ENCODE measurements at places on chromosomes 3 and 15.

DNA sequence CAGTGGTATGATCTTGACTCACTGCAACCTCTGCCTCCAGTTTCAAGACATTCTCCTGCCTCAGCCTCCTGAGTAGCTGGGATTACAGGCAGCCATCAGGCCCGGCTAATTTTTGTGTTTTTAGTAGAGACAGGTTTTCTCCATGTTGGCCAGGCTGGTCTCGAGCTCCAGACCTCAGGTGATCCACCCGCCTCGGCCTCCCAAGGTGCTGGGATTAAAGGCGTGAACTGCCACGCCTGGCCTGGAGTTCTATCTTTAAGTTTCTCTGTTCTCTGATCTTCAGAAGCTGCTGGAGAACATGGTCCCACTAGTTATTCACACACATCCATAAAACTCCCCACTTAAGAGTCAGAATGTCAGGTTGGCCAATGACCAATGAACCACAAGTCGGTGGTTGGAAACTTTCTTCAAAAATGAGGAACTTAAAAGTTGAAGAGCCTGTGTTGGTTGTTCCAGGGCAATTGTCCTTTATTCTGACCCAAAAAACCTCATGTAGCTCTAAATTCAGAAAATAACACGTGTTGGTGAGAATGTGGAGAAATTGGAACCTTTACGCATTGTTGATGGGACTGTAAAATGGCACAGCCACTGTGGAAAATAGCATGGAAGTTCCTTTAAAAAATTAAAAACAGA is 55.9 kb upstream of the PIK3CB start:
- DNase-seq = peak; percentile 7

- no peak for DNase-seq
Observed at GRCh38 chr3:170467571-170468147, 49.0 kb downstream of the CLDN11 start.

GRCh38 chr3:154656486-154656885 is 226.5 kb upstream of the GPR149 start:
- DNase-seq = no peak

GRCh38 chr3:13888576-13888975 is 8.7 kb upstream of the WNT7A start:
- DNase-seq = no peak

GRCh38 chr3:13173186-13173585 is 100.0 kb upstream of the IQSEC1 start:
- no peak for DNase-seq

DNA sequence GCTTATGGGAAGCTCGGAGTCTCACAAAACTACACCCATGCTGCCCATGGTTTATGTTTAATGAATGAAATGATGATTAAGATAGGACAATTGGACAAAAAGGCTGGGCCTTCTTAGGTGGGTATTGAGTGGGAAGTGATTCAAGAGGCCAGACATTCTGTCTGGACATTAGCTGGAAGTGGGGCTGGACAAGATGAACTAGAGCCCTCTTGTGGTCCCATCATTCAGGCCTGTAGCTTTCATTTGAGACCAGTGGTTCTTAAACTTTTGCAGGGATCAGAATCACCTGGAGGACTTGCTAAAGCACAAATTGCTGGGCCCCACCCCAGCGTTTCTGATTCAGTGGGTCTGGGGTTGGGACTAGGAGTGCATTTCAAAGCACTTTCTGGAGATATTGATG is 290.4 kb upstream of the CTDSPL start:
- peak; percentile 10 for DNase-seq

GRCh38 chr3:49500732-49501609 is 30.9 kb downstream of the DAG1 start:
- DNase-seq = peak; percentile 100

GRCh38 chr3:151772825-151773480 is 39.2 kb downstream of the AADACL2 start:
- no peak for DNase-seq

DNA sequence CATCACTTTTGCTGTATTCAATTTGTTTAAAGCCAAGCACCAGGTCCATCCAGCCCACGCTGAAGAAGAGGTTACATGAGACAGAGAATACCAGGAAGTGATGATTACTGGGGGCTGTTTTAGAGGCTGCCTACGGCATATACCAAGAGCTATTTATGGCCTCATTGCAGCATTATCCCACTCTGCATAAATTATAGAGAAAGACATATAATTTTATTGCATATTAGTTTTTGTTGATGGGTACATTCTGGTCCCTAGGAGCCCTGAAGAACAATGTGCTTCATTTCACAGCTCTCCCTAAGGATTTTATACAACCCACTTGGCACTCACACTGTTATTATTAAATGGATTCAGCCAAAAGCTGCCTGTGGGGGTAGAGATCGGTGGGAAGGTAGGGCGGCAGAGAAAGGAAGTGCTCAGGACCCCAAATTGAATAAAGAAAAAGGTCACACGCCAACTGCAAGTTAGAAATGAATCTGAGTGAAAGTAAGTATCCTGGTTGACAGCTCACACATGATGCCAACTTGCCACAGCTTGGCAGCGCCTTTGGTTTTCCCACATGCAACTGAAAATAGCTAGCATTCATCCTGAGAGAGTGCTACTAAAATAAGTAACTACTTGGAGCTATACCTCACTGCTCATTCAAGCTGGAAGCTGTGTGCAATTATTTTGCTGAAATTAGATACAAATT is 73.7 kb downstream of the CCNL1 start:
- DNase-seq = no peak

GRCh38 chr3:197700095-197700494 is 36.6 kb downstream of the RUBCN start:
- DNase-seq = peak; percentile 90

- DNase-seq = no peak
Observed at GRCh38 chr15:69725957-69726356, 273.3 kb downstream of the RPLP1 start.

Measured in iris pigment epithelial cell (primary cell).